ENCODE measurements at places on chromosomes 4 and X. TPM values are rescaled to one million over a fixed set of nuclear protein-coding genes. Genes with fewer than 3 reads are reported as not detected.

Gene KIAA1210
- total RNA-seq, result not detected

- DNase-seq, result no peak
Observed at GRCh38 chr4:62003695-62004094, 803.6 kb downstream of the ADGRL3 start.

DNA sequence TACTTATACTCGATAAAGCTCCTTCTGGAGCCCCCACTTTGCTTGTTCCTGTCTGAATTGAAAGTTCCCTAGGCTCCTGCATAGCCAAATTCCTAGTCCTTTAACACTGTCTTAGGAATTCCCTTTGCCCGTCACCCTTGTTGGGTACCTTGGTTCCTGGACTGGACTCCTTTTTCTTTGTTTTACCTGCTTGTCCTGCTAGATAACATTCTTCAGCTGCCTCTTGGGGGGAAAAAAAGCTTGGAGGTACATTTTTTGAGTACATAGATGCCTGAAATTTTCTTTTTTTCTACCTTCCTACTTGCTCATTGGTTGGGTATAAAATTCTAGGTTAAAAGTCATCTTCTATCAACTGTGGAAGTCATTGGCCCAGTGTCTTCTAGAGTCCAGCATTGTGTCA is 154.8 kb upstream of the RAPGEF2 start:
- no peak for DNase-seq

GRCh38 chr4:184267673-184268583 is 50.3 kb upstream of the ENPP6 start:
- peak; percentile 68 for DNase-seq

DNA sequence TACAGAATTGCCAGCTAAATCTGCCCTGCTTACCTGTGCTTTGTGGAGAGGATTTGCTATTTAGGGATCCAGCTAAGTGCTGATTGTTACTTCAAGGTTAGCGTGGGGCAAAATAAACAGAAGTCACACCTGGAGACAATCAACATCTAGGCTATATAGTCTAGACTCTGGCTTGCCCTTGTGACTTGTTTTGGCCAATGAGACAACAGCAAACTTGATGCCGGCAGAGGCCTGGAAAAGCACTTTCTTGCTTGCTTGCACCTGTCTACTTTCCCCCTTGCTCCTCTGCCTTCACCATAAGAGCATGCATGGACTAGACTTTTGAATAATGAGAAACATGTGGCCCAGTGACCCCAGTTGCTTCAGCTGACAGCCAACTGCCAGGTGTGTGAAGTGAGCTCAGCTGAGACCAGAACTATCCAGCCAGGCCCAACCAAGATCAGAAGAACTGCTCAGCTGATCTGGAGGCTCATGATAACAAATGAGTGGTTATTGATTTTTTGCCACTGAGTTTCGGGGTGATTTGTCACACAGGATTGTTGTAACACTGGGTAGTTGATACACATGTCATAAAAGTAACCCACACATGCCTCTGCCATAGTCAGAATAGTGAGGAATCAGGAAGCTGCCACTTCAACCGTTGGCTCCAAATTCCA is 164.4 kb downstream of the RBMX2 start:
- DNase-seq, result no peak

Gene CENPC
- total RNA-seq, result 5.4 TPM

DNA sequence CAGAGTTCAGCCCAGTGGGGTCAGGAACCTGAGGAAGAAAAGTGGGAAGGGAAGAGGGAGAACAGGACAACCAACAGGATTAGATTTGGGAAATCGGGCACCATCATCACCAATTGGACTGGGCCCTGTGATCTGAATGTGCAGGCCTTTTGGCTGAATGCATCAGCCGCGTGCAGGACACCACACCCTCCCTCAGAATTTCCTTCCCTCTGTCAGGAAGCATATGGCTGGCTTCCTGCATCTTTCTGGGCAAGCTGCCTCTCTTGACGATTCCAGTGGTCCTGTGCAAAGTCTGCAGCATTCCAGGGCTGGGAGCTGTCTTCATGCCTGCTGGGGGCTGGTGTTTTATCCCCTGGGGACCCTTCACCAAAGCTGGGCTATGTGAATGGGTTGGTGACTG is 16.4 kb downstream of the MAGEA4 start:
- no peak for DNase-seq

DNA sequence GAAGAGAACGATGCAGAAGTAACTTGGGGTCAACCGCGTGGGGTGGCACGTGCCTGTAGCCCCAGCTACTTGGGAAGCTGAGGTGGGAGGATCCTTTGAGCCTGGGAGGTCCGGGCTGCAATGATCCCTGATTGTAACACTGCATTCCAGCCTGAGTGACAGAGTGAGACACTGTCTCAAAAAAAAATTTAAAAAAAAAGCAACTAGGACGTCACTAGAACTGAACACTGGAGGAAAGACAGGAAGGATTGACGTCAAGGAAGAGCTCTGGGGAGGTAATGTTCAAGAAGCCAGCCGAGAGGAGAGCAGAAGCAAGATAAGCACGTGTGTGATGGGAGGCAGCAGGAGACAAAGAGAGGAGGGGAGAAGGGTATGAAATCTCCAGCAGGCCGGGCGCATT is 28.7 kb downstream of the S100G start:
- DNase-seq, result no peak

Gene GAGE12E
- total RNA-seq, result not detected

Gene MAGEC1
- total RNA-seq, result not detected

Gene TCEANC
- 11.2 TPM for total RNA-seq

- DNase-seq, result no peak
Observed at GRCh38 chrX:35104626-35105025, 162.0 kb downstream of the FAM47B start.

GRCh38 chr4:69833251-69833650 is 26.7 kb downstream of the SULT1E1 start:
- DNase-seq, result peak; percentile 6

Gene SLC10A4
- total RNA-seq, result not detected

DNA sequence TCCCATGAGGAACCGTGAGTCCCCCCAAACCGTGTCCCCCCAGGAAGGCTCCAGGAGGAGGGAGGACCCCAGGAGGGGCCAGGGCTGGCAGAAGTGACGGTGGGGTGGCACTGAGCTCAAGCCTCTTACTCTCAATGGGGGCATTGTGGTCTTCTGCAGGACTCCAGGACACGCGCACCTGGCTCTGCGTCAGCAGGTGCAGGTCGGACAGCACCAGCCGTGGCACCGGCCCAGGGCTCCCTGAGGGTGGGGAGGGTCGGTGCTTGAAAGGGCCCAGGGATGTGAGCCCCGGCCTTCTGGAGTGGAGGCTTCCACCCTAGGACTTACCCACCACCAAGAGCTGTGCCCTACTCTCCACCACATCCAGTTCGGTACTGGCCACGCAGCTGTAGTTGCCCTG is 18.3 kb downstream of the L1CAM start:
- no peak for DNase-seq

- no peak for DNase-seq
Observed at GRCh38 chrX:113548308-113549015, 707.8 kb upstream of the AMOT start.

Gene DMRTC1
- not detected for total RNA-seq

DNA sequence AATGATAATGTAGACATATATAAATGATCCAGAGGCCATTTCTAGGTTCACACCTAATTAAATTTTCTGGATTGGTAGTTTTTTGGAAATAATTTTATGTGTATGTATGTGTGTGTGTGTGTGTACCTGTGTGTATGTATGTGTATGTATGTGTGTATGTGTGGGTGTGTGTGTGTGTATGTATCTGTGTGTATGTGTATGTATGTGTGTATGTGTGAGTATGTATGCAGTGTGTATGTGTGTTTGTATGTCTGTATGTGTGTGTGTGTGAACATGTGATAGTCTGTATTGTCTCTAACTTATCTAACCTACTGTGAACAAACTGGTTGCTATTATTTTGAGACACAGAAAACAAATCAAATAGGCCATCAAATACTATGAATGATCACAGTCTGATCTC is 152.6 kb downstream of the COL25A1 start:
- DNase-seq, result no peak

Gene SLC4A4
- 18.0 TPM for total RNA-seq

Gene PABPC4L
- total RNA-seq, result 3.8 TPM

- no peak for DNase-seq
Observed at GRCh38 chr4:17085416-17085815, 187.0 kb upstream of the LDB2 start.

DNA sequence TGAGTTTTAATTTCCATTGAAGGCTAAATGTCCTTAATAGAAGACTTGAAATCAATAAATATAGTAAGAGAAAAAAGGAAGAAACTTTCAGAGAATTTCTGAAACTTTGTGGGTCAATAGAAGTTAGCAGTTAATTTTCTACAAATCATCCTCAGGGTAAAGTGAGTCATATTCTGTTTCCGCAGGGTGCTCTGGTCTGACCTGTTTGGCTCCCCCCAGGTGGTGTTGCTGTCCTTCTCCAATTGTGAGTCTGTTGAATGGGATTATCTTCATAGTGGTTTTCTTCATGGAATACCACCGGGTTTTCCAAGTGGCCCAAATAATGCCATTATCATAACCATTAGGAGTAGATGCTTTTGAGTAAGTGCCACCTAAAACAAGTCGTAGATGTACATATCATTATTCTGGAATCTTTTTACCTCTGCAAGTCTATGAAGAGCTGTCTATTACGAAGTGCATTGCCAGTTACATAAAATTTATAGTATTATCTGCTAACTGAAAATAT is 7.7 kb downstream of the FGG start:
- DNase-seq, result no peak

Gene ERCC6L
- total RNA-seq, result 3.4 TPM

- DNase-seq, result peak; percentile 4
Observed at GRCh38 chr4:10898072-10898471, 213.5 kb upstream of the CLNK start.

GRCh38 chr4:168028970-168029597 is 63.3 kb upstream of the ANXA10 start:
- DNase-seq, result no peak

GRCh38 chr4:95284655-95285054 is 264.1 kb downstream of the UNC5C start:
- DNase-seq, result no peak

- no peak for DNase-seq
Observed at GRCh38 chr4:71404049-71404448, 65.2 kb downstream of the SLC4A4 start.

Gene ADGRG2
- 38.6 TPM for total RNA-seq

DNA sequence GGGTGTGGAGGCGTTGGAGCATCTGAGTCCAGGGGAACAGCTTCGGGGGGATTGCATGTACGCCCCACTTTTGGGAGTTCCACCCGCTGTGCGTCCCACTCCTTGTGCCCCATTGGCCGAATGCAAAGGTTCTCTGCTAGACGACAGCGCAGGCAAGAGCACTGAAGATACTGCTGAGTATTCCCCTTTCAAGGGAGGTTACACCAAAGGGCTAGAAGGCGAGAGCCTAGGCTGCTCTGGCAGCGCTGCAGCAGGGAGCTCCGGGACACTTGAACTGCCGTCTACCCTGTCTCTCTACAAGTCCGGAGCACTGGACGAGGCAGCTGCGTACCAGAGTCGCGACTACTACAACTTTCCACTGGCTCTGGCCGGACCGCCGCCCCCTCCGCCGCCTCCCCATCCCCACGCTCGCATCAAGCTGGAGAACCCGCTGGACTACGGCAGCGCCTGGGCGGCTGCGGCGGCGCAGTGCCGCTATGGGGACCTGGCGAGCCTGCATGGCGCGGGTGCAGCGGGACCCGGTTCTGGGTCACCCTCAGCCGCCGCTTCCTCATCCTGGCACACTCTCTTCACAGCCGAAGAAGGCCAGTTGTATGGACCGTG is 2.2 kb downstream of the AR start:
- peak; percentile 52 for DNase-seq

DNA sequence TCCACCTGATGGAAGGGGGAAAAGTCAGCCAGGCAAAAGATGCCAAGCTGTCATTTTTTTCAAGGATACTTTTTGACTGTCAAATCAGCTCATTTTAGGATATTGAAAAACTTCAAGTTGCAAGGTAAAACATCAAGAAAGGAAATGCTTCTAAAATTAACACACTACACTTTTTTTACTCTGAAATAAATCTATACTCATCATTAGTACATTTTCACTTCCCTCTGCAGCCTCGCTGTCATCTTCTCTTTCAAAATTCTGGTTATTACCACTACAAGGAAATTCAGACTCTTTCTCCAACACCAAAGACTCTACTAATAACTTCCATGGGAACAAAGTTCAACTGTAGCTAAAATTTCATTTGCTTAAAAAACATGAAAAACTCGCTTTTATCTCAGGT is 41.6 kb downstream of the APBB2 start:
- no peak for DNase-seq

- peak; percentile 19 for DNase-seq
Observed at GRCh38 chrX:148500423-148501385, at the start of gene AFF2. Gene AFF2 (plus strand): TSS chrX:148500617. CDS start chrX:148501098, 481 bp downstream.

Gene GPR143
- total RNA-seq, result 0.49 TPM

Gene NWD2
- not detected for total RNA-seq
